ENCODE measurements at places on chromosomes 7 and 10. TPM values are rescaled to one million over a fixed set of nuclear protein-coding genes. Genes with fewer than 3 reads are reported as not detected.

Gene HOXA7
- not detected for total RNA-seq

Gene CPXM2
- total RNA-seq, result 0.48 TPM

Gene CAV2
- 225 TPM for total RNA-seq

Gene WASHC2C
- total RNA-seq, result 21.4 TPM

Gene ZNF727
- under 0.01 TPM for total RNA-seq

Gene LAMB1
- total RNA-seq, result 60.5 TPM

All from tracheal epithelial cell (primary cell).